ENCODE measurements at places on chromosomes 16 and 17.

DNA sequence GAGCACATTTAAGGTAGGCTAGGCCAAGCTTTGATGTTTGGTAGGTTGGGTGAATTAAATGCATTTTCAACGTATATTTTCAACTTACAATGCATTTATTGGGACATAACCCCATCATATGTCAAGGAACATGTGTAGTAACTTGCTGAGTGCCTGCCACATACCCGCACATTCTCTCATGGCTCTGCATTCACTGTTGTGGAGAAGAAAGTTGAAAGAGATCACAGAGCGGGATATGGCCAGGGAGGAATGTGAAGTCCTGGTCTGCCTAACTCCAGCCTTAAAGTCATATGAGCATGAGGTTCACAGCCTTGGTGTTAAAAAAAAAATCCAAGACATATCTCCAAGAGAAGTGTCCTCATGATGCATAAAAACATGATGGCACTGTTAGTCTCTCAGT, 79.1 kb downstream of the CFDP1 start:
- DNase-seq = no peak

DNA sequence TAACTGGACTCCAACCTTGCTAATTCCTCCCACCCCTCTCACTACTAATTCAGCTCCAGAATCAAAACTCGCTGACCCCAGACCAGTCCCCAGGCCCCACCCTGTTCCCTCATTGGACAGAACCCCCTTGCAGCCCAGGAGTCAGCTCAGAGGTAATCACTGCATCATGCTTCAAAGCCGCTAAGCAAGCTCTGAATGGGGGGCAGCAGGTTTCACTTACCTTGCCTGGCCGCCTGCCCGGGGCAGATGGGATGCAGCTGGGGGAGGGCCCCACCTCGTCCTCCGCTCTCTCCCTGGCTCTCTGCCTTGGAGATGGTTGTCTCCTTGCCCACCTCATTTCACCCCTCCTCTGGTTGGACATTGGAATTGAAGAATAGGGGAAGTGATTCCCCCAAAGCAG, 4.8 kb upstream of the NGFR start:
- no peak for DNase-seq

DNA sequence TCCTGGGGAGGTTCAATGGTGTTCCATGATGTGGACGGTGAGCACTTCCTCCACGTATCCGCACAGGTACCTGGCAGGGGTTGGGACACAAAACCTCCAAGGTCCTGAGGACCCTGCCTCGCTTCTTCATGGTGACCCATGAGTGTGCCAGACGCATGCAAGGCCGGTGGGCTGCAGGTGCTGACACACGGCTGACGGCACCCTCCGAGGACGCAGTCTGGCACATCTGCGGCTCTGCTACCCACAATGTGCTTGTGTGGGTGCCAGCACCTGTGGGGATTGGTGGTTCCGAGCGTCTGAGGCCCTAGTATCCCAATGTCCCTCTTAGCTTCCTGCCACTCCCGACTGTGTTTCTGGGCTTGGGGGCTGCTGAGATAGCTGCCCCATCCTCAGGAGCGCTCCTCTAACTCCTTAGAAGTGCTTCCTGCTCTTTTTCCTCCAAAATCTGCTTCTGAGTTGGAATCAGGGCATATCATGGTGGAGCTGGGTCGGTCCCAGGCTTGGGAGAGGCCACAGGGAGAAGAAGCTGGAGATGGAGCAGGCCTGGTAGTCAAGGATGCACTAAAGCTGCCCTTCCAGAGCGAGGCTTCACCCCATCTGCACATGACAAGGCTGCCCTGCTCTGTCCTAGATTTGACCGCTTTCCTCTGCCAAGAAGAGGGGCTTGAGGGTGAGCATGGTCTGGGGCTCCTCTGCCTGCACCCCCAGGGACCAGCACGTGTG, 1.6 kb downstream of the CYGB start:
- DNase-seq = no peak

DNA sequence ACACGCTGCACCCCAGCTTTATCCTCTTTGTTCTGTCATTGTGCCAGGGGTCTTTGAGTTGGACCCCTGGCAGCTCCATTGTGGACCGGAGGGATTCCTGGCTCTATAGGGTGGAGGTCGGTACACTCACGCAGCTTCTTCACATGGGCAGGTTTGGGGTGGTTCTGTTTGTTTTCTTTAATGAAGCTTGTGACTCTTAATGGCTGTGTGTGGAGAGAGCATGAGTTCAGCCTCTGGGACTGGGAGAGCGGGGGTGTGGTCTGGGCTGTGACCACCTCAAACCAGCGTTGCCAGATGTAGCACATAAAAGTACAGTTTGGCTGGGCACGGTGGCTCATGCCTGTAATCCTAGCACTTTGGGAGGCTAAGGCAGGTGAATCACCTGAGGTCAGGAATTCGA, 21.2 kb upstream of the NAGLU start:
- DNase-seq = no peak

DNA sequence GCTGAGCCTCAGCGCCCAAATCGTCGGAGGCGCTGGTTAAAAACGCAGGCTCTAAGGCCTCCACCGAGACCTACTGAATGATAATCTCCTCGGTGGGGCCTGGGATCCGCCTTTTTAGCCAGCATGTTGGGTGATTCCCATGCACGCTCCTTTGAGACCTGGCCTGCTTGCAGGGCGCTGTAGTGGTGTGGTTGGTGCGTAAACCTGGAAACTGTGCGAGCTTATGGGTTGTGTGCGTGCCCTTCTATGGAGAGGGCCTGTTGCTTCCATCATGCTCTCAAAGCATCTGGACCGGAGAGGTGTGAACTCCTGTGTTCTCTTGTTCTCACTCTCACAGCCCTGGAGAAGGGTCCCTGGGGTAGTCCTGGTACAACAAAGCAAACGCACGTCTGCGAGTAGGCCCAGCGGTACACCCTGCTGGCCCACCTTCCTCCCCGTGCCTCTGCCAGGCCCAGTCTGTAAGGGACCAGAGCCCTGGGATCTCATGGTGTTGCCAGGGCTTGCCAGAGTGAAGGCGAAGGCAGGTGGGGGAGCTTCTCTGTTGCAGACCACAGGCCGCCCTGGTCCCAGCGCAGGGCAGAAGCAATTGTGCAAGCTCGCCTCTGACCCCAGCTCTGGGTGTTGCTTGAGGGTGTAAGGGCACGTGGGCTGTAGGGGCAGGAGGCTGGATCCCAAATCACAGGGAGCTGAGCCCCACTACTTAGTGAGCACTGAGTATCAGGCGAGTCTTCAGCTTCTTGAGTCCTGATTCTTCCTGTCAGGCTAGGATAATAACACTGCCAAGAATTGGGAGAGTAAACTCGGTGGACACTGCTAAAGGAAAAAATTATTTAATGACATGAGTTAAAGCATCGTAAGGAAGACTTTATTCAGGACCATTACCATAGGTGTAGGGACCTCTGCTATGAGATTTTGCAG, 879 bp upstream of the LRRC75A start:
- no peak for DNase-seq
